ENCODE measurements at places on chromosomes 6 and 20. TPM values are rescaled to one million over a fixed set of nuclear protein-coding genes. Genes with fewer than 3 reads are reported as not detected.

The SCRT2 gene
- total RNA-seq = not detected

The SLC25A27 gene
- total RNA-seq = 41.5 TPM

The PI16 gene
- 67.1 TPM for total RNA-seq

The MBOAT1 gene
- total RNA-seq = 30.3 TPM

The RAB32 gene
- 30.6 TPM for total RNA-seq

The SMLR1 gene
- total RNA-seq = not detected

The NMBR gene
- total RNA-seq = 0.32 TPM

The GDAP1L1 gene
- 0.90 TPM for total RNA-seq

The KIF13A gene
- total RNA-seq = 64.7 TPM

The TRAM2 gene
- 25.2 TPM for total RNA-seq

The MYBL2 gene
- 2.3 TPM for total RNA-seq

The NCR2 gene
- total RNA-seq = not detected

The SYNDIG1 gene
- total RNA-seq = 2.2 TPM

The TINAG gene
- 0.16 TPM for total RNA-seq

The SIRPD gene
- total RNA-seq = not detected
